CD4-positive, alpha-beta memory T cell (primary cell): ENCODE measurements at places on chromosomes 12 and 14.
A peak's percentile ranks its signal among the peaks of the same experiment; 100 is the strongest.

DNA sequence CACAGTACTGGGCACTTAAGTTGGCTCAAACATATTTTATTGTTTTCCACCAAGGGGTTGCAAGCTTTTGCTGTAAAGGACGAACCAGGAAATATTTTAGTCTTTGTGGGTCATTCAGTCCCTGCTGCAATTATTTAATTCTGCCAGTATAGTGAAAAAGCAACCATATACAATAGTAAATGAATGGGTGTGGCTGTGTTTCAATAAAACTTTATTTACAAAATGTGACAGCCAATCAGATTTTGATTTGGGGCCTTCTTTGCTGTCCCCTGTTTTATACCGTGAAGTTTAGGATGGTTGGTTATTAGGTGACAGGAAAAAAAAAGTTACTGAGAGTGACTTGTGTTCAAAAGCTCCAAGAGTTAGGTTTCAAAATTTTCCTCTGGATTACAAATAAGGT lies 956.4 kb downstream of the AACS start:
- no peak overlapping the region for H3K4me3 ChIP-seq
- DNase-seq: no peak
- H3K27ac ChIP-seq: no peak overlapping the region
- H3K4me1 ChIP-seq: no peaks in the 10 kb centered on the region

GRCh38 chr12:52060498-52061177 lies 9.1 kb upstream of the ATG101 start:
- H3K36me3 ChIP-seq: no peaks in the 10 kb centered on the region
- H3K27ac ChIP-seq: no peak overlapping the region
- no peaks in the 10 kb centered on the region for H3K27me3 ChIP-seq
- no peak for DNase-seq

GRCh38 chr14:85087201-85087600 lies 442.7 kb upstream of the FLRT2 start:
- H3K36me3 ChIP-seq: no peaks in the 10 kb centered on the region
- no peak for DNase-seq
- no peak overlapping the region for H3K27ac ChIP-seq
- no peaks in the 10 kb centered on the region for H3K4me1 ChIP-seq
- H3K4me3 ChIP-seq: no peak overlapping the region

- peaks cover 15% of the 10 kb centered on the region for H3K27me3 ChIP-seq
- peaks cover 10% of the 10 kb centered on the region for H3K4me1 ChIP-seq
- no peak overlapping the region for H3K4me3 ChIP-seq
- H3K27ac ChIP-seq: no peak overlapping the region
These were observed 4.9 kb upstream of the AQP6 start for GRCh38 chr12:49967777-49968250.

DNA sequence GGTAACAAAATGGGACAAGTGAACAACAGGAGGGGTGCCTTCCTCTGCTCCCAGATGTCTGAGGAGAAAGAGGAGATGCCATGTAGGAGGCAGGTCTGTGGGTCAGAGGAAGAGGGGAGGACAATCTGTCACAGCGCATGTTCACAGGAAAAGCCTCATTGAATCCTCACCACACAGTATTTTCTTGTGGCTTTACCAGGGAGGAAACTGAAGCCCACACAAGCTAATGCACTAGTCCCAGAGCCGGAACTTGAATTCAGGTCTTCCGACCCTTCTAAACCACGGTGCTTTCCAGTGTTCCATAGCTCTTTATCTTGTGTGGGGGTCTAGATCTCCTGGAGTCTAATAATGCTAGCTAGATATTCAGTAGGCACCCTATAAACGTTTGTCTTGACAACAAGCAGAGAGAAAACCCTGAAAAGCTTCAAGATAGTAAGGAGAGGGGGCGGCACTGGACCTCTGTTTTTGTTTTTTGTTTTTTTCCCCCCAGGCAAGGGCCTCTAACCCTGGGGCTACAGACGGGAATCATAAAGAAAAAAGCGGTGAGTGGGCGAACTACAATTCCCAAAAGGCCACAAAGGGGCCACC lies 371 bp upstream of the SHMT2 start:
- no peak for DNase-seq
- H3K4me3 ChIP-seq: peak overlapping the region; percentile 80
- H3K27ac ChIP-seq: peak overlapping the region; percentile 57
- H3K4me1 ChIP-seq: peaks cover 66% of the 10 kb centered on the region
- H3K27me3 ChIP-seq: peaks cover 22% of the 10 kb centered on the region
- H3K36me3 ChIP-seq: peaks cover 27% of the 10 kb centered on the region

GRCh38 chr12:92900941-92901340 lies 28.2 kb downstream of the EEA1 start:
- H3K4me3 ChIP-seq: no peak overlapping the region
- H3K36me3 ChIP-seq: no peaks in the 10 kb centered on the region
- no peak overlapping the region for H3K27ac ChIP-seq
- no peaks in the 10 kb centered on the region for H3K27me3 ChIP-seq
- no peak for DNase-seq

DNA sequence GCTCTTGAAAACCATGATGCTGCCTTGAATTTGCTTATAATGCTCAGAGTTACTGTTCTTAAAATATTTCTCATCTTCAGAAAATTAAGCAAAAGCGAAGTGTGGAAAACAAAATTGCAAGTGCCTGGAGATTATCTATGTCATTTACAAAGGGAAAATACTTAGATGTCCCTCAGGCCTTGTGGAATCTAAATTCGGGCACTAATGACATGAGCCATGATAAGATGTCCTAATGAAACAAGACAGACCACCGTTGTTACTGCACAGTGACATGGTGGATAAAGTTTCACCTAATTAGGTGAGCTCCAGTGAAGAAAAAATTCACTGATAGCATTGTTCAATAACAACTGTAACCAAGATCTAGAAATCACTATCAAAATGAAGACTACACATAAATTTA lies 30.4 kb downstream of the PPP1R13B start:
- H3K36me3 ChIP-seq: no peaks in the 10 kb centered on the region
- H3K4me1 ChIP-seq: peaks cover 28% of the 10 kb centered on the region
- DNase-seq: no peak
- no peaks in the 10 kb centered on the region for H3K27me3 ChIP-seq
- H3K4me3 ChIP-seq: no peak overlapping the region

DNA sequence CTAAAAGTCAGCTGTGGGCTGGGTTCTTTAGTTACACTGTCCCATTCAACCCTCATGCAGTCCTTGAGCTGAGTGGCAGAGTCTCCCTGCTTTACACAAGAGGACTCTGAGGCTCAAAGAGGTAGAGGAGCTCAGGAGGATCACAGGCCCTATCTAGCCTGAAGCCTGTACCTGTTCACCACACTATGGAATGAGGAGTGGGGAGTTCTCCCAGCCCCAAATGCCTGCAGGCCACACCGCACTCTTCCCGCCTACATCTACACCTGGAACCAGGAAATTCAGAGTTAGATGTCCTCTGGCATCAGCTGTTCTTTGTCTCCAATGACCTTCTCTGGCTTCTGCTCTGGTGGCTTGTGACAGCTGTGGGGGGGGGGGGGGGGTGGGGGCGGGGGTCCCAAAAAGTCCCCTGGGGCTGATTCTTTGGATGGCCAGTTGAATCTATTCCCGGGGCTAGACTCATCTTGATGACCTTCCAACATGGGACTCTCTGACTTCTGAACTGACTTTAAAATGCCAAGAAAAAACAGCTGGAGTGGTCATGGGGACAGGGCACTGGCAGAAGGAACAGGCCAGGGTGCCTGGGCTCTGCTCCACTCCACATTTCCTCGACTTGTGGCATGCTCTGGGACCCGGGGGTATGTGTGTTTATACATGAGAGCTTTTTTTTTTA lies 30.6 kb downstream of the RIN3 start:
- no peak overlapping the region for H3K27ac ChIP-seq
- H3K27me3 ChIP-seq: no peaks in the 10 kb centered on the region
- H3K36me3 ChIP-seq: no peaks in the 10 kb centered on the region
- H3K4me1 ChIP-seq: no peaks in the 10 kb centered on the region

GRCh38 chr12:82687021-82688011 lies 610 bp downstream of the TMTC2 start:
- peak overlapping the region; percentile 85 for H3K4me3 ChIP-seq

- no peaks in the 10 kb centered on the region for H3K27me3 ChIP-seq
- H3K4me1 ChIP-seq: peaks cover 12% of the 10 kb centered on the region
- no peak overlapping the region for H3K27ac ChIP-seq
- H3K4me3 ChIP-seq: no peak overlapping the region
These were observed 13.2 kb upstream of the PRKCH start for GRCh38 chr14:61308198-61308597.

DNA sequence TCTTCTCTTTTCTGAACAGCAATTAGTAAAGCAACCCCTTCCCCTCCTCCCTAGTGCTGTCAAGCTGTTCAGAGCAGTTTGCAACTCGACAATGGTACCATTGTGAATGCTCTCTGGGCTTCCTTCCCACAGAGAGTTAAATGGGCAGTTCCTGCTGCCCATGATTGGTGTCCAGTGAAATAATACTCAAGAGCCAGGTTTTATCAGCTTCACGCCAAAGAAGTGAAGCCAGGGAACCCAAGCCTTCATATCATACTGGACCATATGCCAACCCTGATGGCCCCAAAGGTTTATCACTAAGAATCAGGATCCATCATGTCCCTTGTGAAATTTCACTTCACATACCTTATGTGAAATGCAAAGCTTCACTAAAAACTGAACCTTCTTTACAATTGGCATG lies 24.7 kb downstream of the INSM2 start:
- H3K27ac ChIP-seq: no peak overlapping the region
- no peaks in the 10 kb centered on the region for H3K36me3 ChIP-seq
- no peaks in the 10 kb centered on the region for H3K4me1 ChIP-seq

- H3K36me3 ChIP-seq: no peaks in the 10 kb centered on the region
- no peak overlapping the region for H3K27ac ChIP-seq
- H3K27me3 ChIP-seq: no peaks in the 10 kb centered on the region
- no peak overlapping the region for H3K4me3 ChIP-seq
These were observed 1143.6 kb downstream of the FLRT2 start for GRCh38 chr14:86673523-86673969.

DNA sequence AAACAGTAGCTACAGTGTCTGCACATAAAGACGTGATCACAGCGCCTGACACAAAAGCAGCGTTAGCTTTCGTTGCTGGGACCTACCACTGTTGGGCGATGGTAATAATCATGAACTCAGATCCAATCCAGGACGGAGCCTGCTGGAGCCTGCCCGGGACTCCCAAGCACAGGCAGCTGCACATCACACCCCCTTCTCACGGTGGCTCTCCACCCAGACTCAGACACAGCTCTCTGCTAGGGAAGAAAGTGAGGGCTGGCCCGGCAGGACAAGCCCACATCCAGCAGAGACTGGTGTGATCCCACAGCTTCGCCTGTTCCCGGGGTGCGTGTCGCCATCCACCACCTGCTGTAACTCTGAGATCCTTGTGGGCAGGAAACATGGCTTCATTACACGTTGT lies 49.9 kb upstream of the FOXN3 start:
- no peak overlapping the region for H3K27ac ChIP-seq
- H3K36me3 ChIP-seq: no peaks in the 10 kb centered on the region
- no peak for DNase-seq
- no peaks in the 10 kb centered on the region for H3K27me3 ChIP-seq
- H3K4me3 ChIP-seq: no peak overlapping the region
- H3K4me1 ChIP-seq: peaks cover 28% of the 10 kb centered on the region
